Motor neuron (in vitro differentiated cells): ENCODE measurements at places on chromosomes 1 and 21.

- no peak for ATAC-seq
Observed at GRCh38 chr21:41656946-41657525, 109.8 kb downstream of the RIPK4 start.

GRCh38 chr1:27161594-27161993 lies 6.7 kb upstream of the SLC9A1 start:
- no peak for ATAC-seq

- ATAC-seq = no peak
Observed at GRCh38 chr21:29499734-29500343, 201.1 kb downstream of the BACH1 start.

GRCh38 chr1:62962901-62963776 lies 179.2 kb downstream of the ATG4C start:
- ATAC-seq = peak; percentile 87

- ATAC-seq = no peak
Observed at GRCh38 chr1:2403273-2403672, 9.1 kb downstream of the PEX10 start.

- peak; percentile 99 for ATAC-seq
Observed at GRCh38 chr1:186082235-186082937, 292.7 kb downstream of the TPR start.

DNA sequence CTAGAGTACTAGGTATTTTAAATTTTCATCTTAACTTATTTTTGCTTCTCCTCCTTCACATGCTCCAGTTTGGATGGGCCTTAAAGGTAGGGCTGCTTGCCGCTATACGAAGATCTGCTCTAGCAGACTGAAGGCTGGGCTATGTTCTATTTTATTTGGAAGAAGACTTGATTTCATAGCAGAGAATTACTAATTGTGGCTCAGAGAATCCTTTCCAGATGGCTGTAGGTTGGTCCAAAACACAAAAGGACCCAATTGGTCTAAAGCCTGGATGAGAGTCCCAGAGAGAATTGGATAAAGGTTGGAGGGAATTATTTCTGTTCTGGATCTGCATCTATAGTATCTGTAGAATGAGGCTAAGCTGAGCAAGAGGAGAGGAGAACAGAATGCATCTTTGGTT lies 719.4 kb upstream of the PTBP2 start:
- no peak for ATAC-seq

- no peak for ATAC-seq
Observed at GRCh38 chr1:183444243-183444642, 26.1 kb upstream of the NMNAT2 start.

- ATAC-seq = peak; percentile 64
Observed at GRCh38 chr1:228664399-228664914, 70.8 kb upstream of the RHOU start.

- no peak for ATAC-seq
Observed at GRCh38 chr1:218752126-218752525, 407.0 kb downstream of the TGFB2 start.

GRCh38 chr1:194028002-194028401 lies 841.6 kb upstream of the B3GALT2 start:
- no peak for ATAC-seq

DNA sequence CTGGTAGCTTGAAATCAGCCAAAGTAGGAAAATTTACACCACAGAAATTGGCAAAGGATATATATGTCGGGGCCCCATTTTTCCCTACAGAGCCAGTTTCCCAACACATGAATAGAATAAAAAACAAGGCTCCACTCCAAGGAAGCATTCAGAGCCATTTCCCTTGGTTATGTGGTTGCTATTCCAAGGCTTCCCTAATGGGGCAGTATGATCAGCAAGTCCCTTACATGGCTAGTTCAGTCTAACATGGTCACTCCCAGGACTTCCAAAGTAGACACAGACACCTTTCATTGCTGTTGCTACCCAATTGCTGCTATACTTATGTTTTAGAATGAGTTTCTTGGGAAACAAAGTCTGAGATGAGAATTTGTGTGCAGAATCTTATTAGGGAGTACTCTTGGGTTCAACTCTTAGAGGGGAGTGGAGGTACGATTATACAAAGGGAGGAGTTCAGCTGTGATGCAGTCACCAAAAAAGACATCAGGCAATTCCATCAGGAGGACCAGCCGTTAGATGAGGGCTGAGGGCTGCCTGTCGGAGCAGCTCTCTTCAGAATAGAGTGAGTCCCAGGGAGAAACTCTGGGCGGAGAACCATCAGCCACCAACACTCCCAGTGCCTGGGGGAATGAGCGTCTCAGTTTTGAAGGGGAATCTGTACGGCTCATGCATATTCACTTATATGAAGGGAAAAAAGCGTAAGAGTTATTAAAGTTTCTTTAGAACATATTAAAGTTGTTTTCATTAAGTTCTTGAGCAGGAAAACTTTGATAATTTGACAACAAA lies 92.9 kb downstream of the C21orf91 start:
- no peak for ATAC-seq

DNA sequence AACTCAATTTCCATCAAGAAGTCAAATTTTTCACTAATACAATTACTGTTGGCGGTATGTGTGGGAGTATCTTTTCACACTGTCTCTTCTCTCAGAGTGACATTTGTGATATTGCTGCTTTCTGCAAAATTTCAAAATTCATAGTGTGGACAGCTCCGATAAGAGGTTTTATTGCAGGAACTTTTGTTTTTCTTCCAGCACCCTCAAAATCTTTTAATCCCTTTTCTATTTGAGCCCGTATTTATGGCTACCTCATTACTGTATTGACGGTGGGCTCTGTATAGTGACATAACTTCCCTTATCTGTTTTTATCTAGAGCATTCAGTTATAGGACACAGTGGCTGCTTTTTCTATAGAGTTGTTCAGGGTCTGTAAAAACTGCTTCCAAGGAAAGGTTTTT lies 794.4 kb upstream of the TMPRSS15 start:
- ATAC-seq = no peak
